ENCODE measurements at places on chromosomes 3 and 15.
A peak's percentile ranks its signal among the peaks of the same experiment; 100 is the strongest.

- DNase-seq = no peak
Observed at GRCh38 chr3:13069495-13069894, 3.7 kb downstream of the IQSEC1 start.

DNA sequence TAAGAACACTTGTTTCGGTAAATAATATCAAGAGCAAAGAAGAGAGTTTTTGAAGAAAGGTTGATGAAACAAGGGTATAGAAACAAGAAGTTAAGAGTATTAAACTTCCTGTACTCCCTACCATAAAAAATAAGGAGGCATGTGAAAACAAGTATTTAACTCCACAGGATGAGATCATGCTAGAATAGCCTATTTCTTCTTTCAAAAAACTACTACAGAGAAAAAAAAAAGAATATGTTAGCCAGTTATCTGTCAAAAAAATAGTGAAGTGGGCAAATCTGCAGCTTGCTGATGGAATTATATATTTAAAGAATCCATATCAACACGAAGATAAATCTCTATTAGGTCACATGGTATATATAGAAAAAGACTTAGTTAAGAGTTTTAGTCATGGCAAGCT is 33.4 kb downstream of the SETD2 start:
- DNase-seq = no peak

DNA sequence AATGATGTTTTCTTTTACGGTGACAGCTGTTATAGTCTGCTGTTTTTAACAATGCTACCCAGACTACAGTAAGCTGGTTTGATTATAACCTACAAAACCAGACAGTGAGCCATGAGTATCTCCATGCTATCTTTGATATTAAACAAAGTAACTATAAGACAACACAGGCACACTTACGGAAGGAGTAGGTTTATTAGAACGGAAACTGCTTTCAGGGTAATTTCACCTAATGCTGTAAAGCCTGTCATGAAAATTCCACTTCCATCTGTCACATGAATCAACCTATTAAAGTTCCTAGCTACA is 33.0 kb downstream of the VPS13C start:
- DNase-seq = no peak

DNA sequence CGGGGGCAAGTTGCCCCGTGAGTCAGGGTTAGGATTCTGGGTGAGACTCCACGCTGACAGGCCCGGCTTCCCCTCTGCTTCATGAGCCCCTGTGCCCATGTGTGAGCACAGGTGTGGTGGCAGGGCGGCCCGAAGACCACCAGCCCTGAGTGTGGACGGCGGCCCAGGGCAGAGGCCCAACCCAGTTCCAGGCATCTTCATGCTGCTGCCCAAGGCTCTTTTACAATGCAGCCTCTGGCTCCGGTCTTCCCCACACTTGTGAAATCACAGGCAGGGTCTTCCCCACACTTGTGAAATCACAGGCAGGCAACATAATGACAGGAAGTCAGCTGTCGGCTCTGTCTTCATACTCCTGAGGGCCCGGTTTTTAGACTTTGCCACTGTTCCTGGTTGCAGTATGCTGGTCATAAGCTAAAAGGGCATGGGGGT is 78.8 kb downstream of the AAGAB start:
- no peak for DNase-seq

DNA sequence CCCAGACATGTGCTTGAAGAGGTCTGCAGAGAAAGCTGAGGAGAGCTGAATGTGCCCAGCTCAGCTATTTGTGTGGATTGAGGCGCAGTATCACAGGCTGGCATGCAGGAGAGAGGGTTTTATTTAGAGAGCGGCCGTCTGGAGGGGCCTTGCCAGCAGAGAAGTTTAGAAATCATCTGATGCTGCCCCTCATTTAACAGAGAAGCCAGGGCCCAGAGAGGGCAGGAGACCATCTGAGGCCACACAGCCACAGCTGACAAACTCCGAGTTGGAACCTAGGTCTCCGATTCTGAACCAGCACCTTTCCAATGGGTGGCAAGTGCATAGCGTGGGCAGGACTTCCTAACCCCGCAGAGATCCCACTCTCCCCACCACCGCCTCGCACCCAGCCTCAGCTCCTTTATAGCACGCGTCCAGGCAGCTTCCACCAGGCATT is 101.0 kb downstream of the LSM3 start:
- DNase-seq = no peak

- DNase-seq = no peak
Observed at GRCh38 chr3:8891774-8892173, 71.5 kb downstream of the RAD18 start.

- DNase-seq = no peak
Observed at GRCh38 chr3:138184994-138185393, 2.1 kb upstream of the ARMC8 start.

GRCh38 chr3:137845194-137845593 is 81.1 kb downstream of the SOX14 start:
- no peak for DNase-seq

DNA sequence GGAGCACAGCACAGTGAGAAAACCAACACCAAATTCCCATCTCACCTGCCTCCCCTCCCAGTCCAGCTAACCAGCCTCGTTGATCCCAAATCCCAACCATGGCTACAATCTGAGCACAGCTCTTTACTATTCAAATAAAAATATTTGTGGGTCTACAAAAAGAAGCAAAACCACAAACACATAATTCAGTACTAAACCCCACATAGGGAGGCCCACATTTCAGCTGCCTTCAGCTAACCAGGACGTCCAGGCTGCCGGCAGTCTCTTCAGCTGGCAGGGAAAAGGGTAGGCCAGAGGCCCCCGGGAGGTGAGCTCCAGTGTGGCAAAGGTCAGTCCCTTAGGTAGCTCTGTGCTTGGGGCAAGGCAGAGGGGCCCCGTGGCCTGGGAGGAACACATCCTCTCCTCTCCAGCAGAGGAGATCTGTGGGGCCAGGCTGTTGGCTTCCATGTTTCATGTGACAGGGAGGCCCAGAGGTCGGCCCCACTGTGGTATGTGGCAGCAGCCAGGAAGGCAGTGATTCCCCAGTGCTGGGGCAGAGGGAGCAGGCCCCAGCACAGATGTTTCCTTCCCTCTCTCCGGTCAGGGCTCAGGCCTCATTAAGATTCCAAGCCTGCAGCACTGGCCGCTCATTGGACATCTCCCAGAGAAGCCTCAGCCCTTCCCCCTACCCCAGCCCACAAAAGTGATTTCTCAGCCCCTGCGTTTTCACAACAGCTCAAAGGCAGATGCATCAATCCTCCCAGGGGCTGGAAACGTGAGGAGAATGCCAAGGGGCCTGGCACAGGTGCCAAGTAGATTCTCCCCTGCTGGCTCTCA is 381.4 kb downstream of the NTRK3 start:
- peak; percentile 22 for DNase-seq

- DNase-seq = no peak
Observed at GRCh38 chr3:106126067-106126845, 257.4 kb upstream of the CBLB start.

GRCh38 chr3:76912841-76913383 is 127.0 kb upstream of the ROBO2 start:
- DNase-seq = no peak

GRCh38 chr3:169929830-169930519 is 18.6 kb downstream of the SAMD7 start:
- DNase-seq = no peak

GRCh38 chr15:57287123-57287521 is 89.2 kb upstream of the CGNL1 start:
- DNase-seq = no peak

- DNase-seq = no peak
Observed at GRCh38 chr3:83169473-83169872, 1408.0 kb upstream of the GBE1 start.

GRCh38 chr15:48371550-48371949 is 40.3 kb downstream of the DUT start:
- no peak for DNase-seq

- no peak for DNase-seq
Observed at GRCh38 chr15:57034613-57035012, 116.2 kb downstream of the TCF12 start.

DNA sequence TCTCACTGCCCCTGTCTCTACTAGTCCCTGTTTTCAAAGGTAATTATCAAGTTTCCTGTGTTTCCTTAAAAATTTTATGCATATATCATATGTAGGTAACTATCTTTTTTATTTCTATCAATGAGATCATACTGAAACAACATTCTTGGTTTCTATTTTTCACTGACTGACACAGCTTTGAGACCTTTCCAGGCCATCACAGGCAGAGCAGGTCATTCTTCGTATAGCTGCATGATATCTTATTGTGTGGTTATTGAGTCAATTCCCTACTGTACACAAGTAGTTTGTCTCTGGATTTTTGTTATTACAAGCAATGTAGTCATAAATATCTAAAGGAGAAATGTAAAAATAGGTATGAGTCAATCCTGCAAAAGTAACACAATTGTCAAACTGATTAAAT is 169.6 kb downstream of the CFAP20DC start:
- DNase-seq = no peak

- DNase-seq = no peak
Observed at GRCh38 chr15:40305281-40305680, 2.5 kb downstream of the PLCB2 start.

DNA sequence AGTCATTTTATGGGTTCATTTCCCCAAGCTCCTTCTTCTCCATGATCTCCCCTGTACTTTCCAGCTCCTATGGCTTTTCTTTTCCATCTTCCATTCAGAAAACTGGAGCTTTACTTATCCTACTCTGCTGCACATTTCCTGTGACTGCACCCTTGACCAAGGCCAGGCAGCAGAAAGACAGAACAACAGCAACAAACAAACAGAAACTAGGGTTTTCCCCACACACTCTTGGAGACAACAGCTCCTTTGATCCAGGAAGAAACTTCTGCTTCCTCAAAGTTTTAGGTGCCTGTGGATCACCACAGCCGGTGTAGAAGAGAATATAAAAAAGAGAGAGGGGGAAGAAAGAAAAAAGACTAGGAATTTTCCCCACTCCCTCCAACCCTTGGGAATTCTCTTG is 342.3 kb upstream of the CFAP20DC start:
- DNase-seq = no peak

- DNase-seq = peak; percentile 87
Observed at GRCh38 chr3:115239717-115240116, 92.6 kb upstream of the ZBTB20 start.

GRCh38 chr3:33419948-33420347 is 20.3 kb downstream of the UBP1 start:
- DNase-seq = no peak

DNA sequence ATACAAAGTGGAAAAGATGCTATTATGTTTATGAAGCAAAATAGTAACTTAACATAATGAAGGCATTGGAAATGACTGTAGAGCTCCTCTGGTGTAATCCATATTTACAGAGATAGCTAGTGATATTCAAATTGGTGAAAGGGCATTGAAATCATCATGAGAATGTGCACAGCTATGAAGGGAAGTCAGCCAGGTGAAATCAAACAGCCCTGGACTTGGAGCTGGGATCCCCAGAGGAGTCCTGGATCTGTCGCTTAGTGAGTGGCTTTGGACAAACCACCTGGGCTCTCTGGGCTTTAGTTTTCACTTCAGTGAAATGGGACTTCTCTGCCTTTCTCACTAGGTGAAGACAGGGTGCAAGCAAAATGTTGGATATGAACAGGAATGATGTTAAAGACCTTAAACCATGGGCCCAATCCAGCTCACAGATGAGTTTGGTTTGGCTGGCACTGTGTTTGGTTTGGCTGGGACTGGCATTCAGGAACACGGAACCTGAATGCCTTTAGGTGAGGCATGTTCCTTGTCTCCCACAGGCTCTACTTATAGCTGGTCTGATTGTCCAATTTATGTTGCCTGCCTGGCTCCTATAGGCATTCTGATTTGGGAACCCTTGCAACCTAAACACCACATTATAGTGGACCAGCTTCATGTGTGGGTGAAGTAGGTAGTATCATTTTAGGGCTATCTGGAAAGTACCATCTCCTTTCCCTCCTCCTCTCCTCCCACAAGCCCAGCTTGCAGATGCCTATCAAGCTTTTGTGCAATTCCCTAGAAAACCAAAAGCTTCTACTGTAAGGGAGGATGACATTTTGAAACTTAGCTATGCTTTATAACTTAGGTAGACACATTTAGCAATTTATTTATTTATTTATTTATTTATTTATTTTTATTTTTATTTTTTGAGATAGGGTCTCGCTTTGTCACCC is 110.6 kb upstream of the TNFAIP8L3 start:
- DNase-seq = no peak

GRCh38 chr3:71780430-71780829 is 4.5 kb downstream of the PROK2 start:
- DNase-seq = no peak

GRCh38 chr3:126696701-126697267 is 7.3 kb upstream of the CHCHD6 start:
- DNase-seq = no peak

DNA sequence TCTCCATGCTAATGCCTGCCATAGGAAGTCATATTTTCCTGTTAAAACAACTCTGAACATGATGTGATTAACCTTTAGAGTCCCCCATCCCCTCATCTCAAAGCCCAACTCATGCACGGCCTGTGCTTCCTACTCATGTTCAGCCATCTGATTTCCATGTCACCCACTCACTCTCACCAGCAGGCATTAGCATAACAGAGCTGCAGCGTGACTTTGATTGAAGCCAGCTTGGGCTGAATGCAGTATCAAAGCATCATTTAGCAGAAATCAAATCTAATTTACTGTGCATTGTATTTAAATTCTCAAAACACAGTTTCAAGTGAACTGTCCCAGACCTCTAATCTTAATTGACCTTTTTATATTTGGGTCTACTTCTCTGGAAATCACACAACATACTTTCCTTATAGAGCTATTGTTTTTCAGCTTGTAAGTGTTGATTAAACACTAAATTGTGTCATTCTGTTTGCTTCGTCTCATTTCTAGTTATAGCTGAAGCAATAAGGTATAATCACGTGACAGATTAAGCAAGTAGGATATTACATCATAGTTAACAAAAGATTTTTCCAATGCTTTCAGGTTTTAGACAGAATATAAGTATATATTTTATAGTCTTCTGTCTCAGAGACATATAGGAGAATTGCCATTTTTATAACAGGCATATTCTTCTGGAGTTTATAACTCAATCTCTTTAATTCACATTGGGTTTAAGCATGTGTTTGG is 501.5 kb downstream of the ROBO2 start:
- peak; percentile 28 for DNase-seq

DNA sequence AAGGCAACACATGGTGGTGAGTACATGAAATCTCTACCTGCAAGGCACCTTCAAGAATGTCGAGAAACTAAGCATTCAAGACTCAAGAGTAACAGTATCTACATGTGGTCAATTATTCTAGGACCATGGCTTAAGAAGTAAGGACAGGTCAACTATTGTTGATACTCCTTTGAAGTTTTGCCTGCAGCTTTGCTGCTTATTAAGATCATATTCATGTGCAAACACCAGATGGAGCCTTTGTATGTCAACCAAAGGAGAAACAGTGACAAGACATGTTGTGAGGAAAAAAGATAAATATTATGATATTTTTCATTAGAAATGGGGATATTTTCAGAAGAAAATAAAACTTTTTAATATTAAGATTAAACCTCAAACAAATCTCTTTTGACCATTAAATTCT is 52.3 kb upstream of the FGF7 start:
- DNase-seq = no peak

DNA sequence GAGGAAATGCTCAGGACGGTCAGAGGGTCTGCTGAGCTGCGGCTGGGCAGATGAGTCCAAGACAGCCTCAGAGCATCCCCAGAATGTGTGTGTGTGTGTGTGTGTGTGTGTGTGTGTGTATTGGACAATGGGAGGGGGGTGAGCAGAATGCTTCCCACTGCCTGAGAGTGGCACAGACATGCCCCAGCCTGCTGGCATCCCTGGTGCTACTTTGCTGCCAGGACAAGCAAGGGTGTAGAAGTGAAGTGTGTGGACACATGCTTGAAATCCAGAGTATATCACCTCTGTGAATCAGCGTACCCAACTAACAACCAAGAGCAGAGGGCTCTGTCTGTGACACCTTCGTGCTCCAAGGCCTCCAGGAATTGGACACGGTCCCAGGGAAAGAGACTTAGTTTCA is 76.3 kb downstream of the SLC9A9 start:
- no peak for DNase-seq

- DNase-seq = no peak
Observed at GRCh38 chr3:43693594-43693993, 2.9 kb downstream of the ABHD5 start.

Measured in putamen (tissue), 1 donor.